ENCODE measurements at places on chromosomes 16 and 17.

DNA sequence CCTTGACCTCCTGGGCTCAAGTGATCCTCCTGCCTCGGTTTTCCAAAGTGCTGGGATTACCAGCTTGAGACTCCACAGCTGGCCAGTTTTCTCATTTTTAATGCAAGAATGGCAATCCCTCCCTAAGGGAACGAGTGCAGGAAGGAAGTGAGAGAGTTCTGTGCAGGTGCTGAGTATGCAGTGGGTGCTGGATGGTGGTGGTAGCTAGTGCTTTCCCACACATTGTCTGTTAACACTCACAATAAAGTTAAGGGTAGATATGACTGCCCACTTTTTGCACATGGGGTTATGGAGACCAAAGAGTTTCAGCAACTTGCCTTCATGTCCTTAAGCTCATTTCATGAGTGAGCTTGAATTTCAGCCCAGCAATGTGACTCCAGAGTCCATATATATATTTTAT lies 18.5 kb downstream of the RGS9 start:
- no peak for DNase-seq

DNA sequence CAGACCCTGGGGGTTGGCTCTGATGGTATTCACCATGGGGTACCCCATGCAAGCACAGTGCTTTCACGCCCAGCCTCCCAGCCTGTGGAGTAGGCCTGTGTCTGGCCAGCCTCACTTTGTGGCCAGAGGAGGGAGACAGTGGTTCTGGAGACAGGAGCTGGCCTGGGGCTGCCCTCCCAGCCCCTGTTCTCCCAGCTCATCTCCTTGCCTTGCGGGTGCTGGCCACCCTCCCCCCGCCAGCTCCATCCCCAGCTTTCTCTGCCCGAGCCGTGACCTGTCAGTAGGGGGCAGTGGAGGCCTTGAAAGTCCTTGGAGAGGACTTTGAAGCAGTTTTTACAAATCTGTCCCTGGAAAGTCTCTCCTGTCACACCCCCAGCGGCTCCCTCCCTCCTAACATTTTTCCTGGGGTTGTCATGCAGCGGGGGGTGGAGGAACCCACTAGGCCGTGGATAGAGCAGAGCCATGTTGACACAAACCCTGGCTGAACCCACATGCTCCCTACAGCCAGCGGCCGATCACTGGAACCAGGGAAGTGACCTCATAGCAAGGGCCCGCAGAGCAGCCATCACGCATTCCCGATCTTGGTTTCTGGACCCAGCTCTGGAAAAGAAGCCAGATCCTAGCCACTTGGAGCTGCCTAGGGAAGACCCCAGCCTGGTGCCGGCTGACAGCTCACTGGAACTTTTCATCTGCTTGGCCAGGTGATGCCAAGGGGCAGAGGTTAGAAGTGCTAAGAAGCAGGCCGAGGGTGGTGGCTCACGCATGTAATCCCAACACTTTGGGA lies 289.4 kb downstream of the SEC14L1 start:
- DNase-seq: no peak

- DNase-seq: no peak
These were observed 1.6 kb downstream of the PRSS41 start for GRCh38 chr16:2799859-2800226.

- DNase-seq: no peak
These were observed 82.1 kb downstream of the MSI2 start for GRCh38 chr17:57338257-57338914.

GRCh38 chr17:1322480-1322879 lies 43.0 kb downstream of the TRARG1 start:
- DNase-seq: no peak

DNA sequence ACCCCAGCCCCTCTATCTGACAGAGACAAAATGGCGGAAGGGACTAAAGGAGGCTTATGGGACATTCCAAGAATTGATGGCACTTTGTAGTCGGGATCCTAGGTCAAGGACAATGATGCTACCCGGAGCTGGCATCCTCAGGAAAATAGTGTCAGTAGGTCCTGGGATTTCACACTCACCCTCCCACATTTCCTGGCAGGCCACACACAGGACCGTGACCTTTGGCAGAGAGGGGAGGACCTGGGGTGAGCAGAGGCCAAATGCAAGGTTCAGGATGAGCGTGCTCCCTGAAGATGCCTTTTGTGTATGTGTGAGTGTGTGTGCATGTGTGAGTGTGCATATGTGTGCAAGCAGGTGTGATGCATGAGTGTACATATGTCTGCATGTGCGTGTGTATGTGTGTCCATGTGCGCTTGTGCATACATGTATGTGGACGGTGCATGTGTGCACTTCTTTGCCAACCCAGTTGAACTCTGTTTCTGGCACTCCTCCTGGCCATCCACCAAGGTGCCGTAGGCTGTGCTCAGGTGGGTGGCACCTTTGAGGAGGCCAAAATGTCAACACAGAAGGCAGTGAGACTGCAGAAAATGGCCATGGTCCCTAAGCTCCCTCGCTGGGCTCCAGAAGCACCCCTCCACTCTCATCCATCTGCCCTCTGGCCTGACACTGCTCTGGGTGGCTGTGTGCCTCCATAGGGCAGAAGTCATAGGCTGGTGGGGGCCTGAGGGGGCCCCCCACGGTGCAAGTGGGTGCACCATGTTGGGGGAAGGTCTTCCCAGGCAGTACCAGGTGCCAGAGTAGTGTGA lies 60.3 kb downstream of the SNX20 start:
- DNase-seq: no peak

- DNase-seq: no peak
These were observed 23.2 kb downstream of the MYH3 start for GRCh38 chr17:10633738-10634379.

GRCh38 chr16:20401475-20402016 lies 3.0 kb downstream of the PDILT start:
- DNase-seq: no peak

- DNase-seq: peak; percentile 74
These were observed 59.0 kb downstream of the TANGO6 start for GRCh38 chr16:68902003-68902968.

DNA sequence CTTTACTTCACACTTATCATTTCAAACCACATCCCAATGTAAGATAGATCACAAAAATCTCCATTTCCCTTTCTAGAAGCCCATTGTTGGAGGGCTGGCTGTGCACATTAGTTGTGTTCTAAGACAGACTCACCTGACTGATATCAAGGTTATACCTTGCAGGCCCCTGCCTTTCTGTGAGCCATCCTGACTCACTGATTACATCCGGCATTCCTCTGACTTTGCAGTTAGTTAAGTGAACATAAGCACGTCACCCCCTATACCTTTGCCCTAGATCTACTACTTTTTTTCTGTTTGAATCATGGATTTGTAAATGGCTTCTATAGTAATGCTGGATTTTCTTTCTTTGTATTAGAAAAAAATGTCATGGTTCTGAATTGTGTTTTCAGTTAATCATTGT lies 78.3 kb downstream of the TANGO6 start:
- DNase-seq: no peak

GRCh38 chr17:19380481-19381301 lies 2.4 kb downstream of the MAPK7 start:
- no peak for DNase-seq

- DNase-seq: no peak
These were observed 6.7 kb upstream of the GOSR2 start for GRCh38 chr17:46916211-46916610.

DNA sequence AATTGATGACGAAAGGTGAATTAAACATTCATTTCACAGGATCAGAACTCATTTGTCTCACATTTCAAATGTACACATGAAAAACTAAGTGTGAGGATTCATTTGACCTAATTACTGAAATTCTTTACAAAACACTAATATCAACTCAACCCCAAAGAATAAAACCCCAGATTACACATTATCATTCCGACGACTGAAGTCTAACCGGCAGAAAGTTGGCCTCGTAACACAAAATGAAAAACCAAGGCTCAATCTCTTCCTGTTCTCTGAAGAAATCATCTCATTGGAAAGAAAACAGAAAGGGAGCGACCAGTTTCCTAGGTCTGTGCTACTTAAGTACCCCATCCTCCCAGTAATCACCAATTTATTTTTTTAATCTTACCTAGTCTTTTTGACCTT lies 1.8 kb downstream of the JPT1 start:
- no peak for DNase-seq

- DNase-seq: no peak
These were observed 242.6 kb upstream of the CIBAR2 start for GRCh38 chr16:85354686-85355514.

DNA sequence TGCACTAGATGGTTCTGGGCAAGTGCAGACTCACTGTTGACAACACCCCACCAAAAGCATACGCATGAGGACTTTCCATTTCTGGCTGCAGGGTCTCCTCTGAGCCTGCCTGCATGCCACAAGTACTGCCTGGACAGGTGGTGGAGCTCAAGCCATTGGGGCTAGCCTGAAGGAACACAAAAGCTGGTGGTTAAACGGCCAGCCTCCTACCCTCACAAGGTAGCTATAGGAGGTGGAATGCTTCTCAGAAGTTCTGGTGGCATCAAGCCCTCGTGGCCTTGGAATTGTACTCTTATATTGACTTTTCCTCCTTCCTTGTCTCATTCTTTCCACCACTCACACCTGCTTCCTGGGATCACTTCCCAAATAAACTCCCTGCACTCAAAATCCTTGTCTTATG lies 56.6 kb upstream of the BCAR1 start:
- no peak for DNase-seq

DNA sequence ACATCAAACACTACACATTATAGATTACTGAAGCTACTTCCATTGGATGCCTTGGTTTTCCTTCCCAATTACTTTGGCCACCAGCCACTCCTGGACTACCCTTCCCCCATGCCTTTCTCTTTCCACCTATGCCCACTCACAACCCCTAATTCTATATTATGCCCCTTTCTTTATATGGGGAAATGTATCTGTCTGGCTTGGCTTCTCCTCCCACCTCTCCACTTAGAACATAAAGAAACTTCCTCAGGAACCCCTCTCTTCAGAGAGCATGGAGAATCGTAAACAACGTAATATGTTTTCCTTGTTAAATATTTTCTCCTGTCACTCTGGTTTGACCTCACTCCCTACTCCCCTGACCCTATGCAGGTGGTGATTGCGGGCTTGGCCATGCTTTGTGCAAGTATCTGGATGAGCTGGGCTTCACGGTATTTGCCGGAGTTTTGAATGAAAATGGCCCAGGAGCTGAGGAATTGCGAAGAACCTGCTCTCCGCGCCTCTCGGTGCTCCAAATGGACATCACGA lies 32.8 kb downstream of the HSD17B2 start:
- no peak for DNase-seq

DNA sequence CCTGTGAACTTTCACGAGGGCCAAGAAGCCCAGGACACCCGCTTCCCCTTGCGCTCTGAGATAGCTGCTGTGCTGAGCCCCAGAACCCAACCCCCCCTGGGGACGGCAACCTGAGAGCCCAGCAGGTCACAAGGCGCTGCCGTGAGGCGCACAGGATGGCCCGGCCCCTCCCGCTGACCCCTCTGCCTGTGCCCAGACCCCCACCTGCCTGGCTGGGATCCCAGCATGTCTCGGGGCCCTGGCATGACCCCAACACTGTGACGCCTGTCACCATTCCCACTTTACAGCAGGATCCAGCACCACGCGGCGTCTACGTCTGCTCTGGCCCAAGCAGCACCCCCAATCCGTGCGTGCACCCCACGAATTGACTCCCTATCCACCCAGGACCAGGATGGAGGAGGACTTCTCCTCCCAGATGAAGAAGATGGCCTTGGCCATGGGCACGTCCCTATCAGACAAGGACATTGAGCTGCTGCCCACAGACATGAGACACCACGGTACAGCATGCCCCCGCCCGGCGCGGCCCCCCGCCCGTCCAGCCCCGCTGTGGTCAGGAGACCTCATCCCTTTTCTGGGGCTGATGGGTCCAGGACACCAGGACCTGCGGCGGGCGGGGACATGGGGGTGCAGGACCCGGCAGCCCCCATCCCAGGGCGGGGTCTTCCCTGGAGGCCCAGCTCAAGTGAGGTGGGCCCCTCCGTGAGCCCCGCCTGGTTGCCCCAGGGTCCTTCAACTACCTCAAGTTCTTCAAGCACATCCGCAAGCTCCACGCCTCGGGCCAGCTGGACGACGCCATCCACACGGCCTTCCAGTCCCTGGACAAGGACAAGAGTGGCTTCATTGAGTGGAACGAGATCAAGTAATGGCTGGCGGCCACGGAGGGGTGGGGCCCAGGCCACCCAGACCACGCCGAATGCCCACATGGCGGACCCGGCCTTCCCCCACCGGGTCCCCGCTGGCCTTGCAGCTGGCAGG lies 15.1 kb upstream of the AATK start:
- no peak for DNase-seq

- no peak for DNase-seq
These were observed 115.4 kb downstream of the USP22 start for GRCh38 chr17:20927308-20927977.

GRCh38 chr17:68684949-68685357 lies 83.8 kb upstream of the FAM20A start:
- DNase-seq: no peak

- DNase-seq: no peak
These were observed 29.6 kb upstream of the GNAO1 start for GRCh38 chr16:56161658-56162057.

DNA sequence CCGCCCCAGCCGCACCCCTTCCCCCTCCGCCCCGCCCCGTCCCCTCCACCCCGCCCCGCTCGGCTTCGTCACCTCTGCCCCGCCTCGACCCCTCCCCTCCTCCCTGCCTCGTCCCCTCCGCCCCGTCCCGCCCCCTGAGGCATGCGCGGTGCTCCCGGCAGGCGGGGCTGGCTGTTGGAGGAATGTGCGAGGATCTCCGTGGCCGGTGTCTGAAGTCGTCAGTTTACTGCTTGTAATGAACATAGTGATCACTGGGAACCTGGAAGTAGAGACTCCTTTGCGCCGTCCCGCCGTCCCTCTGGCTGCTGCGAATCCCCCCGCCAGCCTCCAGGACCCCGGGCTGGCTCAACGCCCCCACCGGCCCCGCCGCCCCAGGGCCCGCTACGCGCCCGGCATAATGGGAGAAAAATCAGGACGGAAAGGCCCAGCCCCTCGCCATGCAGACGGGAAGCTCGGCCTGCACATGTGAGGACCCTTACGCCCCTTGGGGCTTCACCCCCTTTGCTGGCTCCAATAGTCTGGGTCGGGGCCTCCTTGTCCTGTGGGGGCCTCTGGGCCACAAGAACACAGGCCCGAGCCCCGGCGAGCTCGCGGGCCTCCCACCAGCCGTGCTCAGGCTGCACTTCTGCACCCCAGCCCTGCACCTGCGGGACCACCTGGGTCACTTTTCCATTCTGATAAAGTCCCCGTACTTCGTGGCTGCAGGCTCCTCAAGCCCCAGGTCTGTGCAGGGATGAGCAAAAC lies 743.1 kb downstream of the KCNJ18 start:
- DNase-seq: no peak

- no peak for DNase-seq
These were observed 8.2 kb upstream of the MARCHF10 start for GRCh38 chr17:62816282-62816839.
